Stimulated activated CD8-positive, alpha-beta memory T cell treated with anti-CD3 and anti-CD28 coated beads, Interleukin-7, amount 100 ng/mL, for 1 hour (primary cell): ENCODE measurements at places on chromosomes 1 and 21.

GRCh38 chr1:86616871-86617270 lies 70.0 kb downstream of the CLCA4 start:
- no peak for DNase-seq

DNA sequence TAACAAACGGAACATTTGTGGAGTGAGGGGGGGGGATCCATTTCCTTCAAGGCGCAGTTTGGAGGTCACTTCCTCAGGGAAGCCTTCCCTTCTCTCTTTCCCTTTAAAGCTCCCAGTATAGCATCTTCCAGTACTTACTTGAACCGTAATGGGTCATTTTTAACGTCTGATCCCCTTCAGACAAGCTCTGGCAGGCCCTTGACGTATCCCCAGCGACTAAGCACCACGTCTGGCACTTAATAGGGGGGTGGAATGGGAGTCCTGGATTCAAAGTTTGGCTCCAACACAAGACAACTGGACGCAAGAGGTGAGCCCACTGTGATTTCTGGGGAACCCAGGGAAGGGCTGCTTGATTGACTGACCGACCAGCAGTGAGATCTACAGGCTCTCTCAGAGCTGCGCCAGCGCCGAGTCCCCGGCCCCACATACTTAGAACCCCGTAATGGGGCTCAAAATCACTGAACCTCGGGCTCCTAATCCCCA lies 441 bp downstream of the YARS1 start:
- DNase-seq: no peak

GRCh38 chr21:34956416-34957316 lies 92.4 kb downstream of the RUNX1 start:
- DNase-seq: no peak

DNA sequence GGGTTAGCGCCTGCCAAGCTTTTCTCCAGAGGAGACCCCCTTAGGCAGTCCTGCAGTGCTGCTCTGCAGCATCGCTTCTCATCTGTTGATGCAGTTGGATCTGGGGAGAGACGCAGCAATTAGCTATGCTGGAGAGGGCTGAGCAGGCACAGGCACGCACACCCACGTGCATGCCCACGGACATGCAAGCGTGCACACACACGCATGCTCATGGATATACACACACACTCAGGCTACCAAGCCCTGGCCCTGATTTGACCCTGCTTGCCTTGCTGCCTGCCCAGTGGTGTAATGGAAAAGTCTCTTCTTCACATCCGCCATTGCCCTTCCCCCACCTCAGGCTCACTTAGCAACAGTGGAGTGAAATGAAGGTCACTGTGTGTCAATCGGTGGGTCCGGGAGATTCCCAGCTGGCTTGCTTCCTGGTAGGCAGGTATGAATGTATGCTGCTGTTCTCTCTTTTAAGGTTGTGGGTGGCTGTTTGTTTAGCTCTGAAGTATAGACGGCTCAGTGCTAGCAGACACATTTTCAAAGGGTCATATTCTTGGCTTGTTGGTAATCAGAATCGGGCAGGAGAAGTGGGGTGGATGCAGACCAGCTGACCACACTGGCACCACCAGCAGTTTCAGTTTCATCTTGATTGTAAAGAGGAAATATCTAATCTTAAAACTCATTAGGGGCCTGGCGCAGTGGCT lies 9.5 kb downstream of the ATP1B1 start:
- DNase-seq: no peak

- no peak for DNase-seq
Measured at GRCh38 chr1:168498956-168499687, 44.7 kb downstream of the XCL2 start.

- DNase-seq: no peak
Measured at GRCh38 chr1:201888282-201889089, at the start of gene SHISA4. Gene SHISA4, plus strand, starts transcription at chr1:201888898. Its CDS starts 97 bp downstream, at chr1:201888995.

DNA sequence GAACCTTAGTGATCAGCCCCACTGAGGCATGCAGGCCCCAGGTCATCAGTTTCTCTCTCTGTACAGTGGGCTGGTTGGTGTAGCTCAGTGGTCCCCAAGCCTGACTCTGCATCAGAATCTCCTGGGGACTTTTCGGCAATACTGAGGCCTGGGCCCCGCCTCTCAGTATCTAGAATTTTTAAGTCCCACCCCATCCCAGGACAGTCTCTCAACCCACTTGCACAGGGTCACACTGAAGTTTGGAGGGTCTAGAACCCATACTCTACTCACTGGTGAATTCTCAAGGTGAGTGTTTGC lies 216.4 kb downstream of the MATN1 start:
- no peak for DNase-seq

- DNase-seq: no peak
Measured at GRCh38 chr1:21229246-21230000, 52.7 kb upstream of the EIF4G3 start.

DNA sequence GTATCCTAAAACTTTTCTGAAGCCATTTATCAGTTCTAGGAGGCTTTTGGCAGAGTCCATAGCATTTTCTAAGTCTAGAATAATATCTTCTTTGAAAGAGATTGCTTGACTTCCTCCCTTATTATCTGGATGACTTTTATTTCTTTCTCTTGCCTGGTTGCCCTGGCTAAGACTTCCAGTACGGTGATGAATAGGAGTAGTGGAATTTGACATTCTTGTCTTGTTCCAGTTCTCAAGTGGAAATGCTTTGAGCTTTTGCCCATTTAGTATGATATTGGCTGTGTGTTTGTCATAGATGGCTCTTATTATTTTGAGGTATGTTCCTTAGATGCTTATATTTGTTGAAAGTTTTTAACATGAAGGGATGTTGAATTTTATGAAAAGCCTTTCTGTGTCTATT lies 1647.9 kb downstream of the PLA2G4A start:
- DNase-seq: no peak

GRCh38 chr1:12772520-12772919 lies 1.0 kb upstream of the PRAMEF12 start:
- no peak for DNase-seq

GRCh38 chr1:29563571-29563970 lies 327.2 kb downstream of the PTPRU start:
- DNase-seq: no peak

GRCh38 chr1:154957091-154957657 lies 1.3 kb upstream of the PBXIP1 start:
- DNase-seq: no peak

DNA sequence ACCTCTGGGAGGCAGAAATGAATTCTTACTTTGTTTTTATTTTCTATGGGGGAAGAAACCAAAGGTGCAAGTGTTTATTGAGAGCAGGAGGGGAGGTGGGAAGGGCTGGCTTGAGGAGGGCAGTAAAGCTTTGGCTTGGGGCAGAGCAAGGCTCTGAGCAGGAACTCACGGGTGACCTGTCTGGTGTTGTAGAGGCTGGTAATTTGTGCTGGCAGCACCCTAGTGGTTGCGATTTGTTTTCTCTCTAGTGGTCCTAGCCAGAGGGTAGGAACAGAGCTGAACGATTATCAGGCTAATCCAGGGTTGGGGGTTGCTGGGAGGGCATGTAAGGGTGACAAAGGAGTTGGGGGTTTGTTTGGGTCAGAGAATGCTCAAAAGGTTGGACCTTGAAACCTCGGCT lies 16.6 kb downstream of the TMCC2 start:
- DNase-seq: no peak

- no peak for DNase-seq
Measured at GRCh38 chr1:40625476-40626382, 39.8 kb downstream of the RIMS3 start.

GRCh38 chr1:107817935-107818334 lies 147.0 kb downstream of the VAV3 start:
- DNase-seq: no peak

DNA sequence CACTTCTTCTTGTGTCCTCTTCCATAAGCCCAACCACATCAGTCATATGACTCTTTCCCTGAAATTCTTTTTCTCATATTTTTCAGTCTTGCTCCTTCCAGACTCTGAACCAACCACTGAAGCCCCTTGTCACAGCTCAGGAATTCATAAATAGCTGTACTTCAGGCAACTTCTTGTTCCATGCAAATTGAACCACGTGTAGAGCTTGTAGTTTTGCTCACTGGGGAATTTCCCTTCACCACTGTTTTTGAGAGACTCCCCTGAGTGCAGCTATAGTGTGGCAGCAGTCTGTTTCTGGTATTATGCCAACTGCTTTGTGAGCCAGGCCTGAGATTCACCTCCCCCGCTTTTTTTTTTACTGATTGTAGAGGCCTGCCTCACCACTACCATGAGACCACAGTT lies 150.3 kb upstream of the SPAG17 start:
- no peak for DNase-seq

DNA sequence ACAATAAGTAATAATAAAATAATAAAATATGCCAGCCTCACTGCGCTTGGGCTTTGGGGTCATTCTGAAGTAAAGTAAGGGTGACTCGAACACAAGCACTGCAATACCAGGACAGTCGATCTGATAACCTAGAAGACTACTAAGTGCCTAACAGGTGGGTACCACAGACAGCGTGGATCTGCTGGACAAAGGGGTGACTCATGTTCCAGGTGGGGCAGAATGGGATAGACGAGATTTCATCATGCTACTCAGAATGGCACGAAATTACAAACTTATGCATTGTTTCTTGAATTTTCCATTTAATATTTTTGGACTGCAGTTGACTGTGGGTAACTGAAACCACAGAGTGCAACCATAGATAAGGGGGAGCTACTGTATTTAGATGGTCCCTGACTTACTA lies 221.1 kb upstream of the GREM2 start:
- no peak for DNase-seq

GRCh38 chr1:46580140-46580903 lies 23.7 kb downstream of the MKNK1 start:
- no peak for DNase-seq

- no peak for DNase-seq
Measured at GRCh38 chr1:91455896-91456295, 44.8 kb upstream of the CDC7 start.

- DNase-seq: no peak
Measured at GRCh38 chr1:117210386-117210785, 341 bp downstream of the VTCN1 start.

GRCh38 chr1:182768963-182769362 lies 20.6 kb upstream of the NPL start:
- no peak for DNase-seq

DNA sequence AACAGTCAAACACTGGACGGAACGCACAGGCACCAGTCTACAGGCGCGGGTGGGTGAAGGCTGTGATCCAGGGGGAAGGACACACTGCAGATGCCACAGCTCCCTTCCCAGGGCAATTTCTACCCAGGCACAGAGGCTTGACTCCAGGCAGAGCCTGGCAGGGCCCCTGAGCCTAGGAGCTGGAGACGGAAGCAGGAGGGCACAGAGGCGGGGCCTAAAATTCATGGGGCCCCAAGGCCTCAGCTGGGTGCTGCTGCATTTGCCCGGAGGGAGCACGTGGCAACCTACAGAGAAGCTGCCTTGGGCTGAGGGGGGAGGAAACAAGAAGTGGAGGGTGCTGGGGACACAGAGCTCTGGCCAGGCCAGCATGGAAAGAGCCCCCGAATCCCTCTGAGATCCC lies 41.2 kb downstream of the UBE2G2 start:
- DNase-seq: no peak

GRCh38 chr1:174166530-174167264 lies 7.4 kb downstream of the RABGAP1L start:
- no peak for DNase-seq

DNA sequence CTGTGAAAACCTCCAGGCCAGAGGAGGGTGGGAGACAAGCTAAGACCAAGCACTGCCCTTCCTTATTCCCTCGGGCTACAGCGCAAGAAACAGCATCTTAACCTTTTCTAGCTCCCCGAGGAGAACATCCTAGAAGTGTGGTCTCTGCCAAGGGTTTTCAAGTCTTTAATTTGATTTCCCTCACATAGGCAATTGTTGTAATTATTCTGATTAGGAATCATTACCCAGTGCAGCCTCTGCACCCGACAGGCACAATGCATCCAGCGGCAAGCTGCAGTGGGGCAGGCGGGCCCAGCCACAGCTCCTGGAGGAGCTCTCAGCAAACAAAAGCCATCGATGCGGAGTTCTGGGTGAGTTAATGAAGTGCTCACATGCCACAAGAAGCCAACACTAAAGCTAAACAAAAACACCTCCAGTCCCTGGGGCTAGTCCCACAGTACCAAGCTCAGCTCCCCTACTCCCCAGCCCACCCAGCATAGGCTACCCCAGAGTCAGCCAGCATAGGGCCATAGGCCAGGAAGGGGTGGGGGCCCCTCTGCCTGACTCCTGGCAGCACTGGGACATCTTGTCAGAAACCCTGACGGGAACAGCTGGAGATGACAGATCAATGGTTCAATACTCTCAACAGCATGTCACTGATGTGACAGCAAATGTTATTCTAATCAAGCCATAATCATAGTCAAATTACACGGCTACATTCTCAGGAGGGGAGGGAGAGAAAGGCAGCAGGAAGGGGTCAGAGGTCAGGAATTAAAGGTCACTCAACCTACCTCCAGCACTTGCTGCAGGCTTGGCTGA lies 42.5 kb downstream of the ERI3 start:
- no peak for DNase-seq

DNA sequence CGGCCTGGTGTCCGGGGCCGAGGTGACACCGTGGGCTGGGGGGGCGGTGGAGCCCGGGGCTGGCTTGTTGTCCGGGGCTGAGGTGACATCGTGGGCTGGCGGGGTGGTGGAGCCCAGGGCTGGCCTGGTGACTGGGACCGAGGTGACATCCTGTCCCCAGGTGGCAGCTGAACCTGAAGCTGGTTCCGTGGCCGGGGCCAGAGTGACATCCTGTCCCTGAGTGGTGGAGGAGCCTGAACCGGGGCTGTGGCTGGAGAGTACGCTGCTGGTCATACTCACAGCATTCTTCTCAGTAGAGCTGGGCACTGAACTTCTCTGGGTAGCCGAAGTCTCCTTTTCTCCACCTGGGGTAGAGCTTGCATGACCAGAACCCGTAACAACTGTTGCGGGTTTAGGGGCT lies 15.8 kb downstream of the THBS3 start:
- no peak for DNase-seq

DNA sequence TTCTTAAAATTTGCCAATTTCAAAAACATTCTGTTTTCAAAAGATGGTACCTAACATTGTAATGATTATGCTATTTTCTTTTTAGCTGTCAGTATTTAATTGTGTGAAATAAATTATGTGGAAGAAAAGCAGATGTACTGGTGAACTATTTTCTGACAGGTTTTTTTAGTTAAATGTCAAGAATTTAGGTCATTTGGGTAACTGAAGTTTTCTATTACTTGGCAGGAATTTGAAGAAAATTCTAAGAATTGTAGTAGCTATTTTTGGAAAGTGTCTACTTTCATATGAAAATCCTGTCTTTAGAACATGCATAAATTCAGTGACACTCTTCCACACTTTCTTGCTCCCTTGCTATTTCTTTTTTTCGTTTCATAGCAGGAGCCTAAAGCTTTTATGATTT lies 28.5 kb upstream of the PTPRC start:
- no peak for DNase-seq
